Cardiac muscle cell (in vitro differentiated cells and primary cell): ENCODE measurements at places on chromosomes 1 and 21.

GRCh38 chr1:239126884-239127283 lies 259.5 kb upstream of the CHRM3 start:
- no peak for DNase-seq

- no peak for DNase-seq
Measured at GRCh38 chr1:165686971-165687433, 11.4 kb downstream of the ALDH9A1 start.

DNA sequence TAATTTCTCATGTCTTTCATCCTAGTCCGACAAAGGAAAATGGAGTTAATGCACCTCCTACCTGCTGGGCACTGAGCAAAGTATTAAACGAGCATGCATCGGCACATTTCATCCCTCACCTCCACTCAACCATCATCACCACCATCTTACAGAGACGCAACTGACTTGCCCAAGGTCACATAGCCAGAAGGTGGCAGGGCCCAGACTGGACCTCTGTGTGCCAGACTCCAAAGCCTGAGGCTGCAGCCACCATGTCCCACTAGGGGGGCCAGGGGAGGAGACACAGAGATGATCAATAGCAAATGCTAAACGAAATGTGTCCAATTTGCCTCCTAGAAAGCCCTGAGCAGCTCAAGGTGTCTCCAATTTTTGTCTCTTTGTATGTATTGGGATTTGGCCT lies 163.7 kb upstream of the EDN2 start:
- DNase-seq, result no peak

- DNase-seq, result no peak
Measured at GRCh38 chr1:174894117-174894762, 105.5 kb upstream of the CACYBP start.

- no peak for DNase-seq
Measured at GRCh38 chr1:145878724-145879123, 6.9 kb downstream of the ANKRD35 start.

DNA sequence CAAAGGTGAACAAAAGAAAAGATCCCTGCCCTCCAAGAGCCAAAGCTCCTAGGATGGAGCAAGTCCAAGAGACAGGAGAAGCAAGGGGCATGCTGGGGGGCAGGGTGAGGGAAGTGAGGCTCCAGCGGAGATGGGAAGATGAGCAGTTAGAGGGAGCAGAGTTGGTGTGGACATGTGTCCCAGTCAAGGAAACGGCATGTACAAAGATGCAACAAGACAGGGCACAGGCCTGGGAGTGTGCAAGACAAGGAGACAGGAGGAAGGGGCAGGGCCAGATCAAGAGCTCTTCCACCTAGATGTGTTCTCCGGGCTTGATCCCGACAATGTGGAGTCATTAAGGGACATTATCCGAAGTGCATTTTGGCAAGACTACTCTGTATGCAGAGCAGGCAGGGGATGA lies 82.1 kb downstream of the CAPZB start:
- no peak for DNase-seq

GRCh38 chr1:221612047-221612777 lies 129.7 kb downstream of the DUSP10 start:
- peak; percentile 80 for DNase-seq

- no peak for DNase-seq
Measured at GRCh38 chr1:207336559-207337467, 15.3 kb downstream of the CD55 start.

GRCh38 chr1:184437291-184437690 lies 50.5 kb downstream of the C1orf21 start:
- DNase-seq, result no peak

- peak; percentile 57 for DNase-seq
Measured at GRCh38 chr21:31354604-31355443, 10.8 kb upstream of the TIAM1 start.

GRCh38 chr1:64956733-64957441 lies 9.5 kb downstream of the JAK1 start:
- no peak for DNase-seq

DNA sequence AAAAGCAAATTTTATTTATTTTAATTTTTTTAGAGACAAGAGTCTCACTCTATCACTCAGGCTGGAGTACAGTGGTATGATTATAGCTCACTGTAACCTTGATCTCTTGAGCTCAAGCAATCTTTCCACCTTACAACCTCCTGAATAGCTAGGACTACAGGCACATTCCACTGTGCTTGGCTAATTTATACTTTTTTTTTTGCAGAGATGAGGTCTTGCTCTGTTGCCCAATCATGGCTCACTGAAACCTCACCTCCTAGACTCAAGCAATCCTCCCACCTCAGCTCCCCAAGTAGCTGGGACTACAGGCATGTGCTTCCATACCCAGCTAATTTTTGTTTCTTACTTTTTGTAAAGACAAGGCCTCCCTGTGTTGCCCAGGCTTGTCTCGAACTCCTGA lies 49.5 kb downstream of the DR1 start:
- DNase-seq, result no peak

DNA sequence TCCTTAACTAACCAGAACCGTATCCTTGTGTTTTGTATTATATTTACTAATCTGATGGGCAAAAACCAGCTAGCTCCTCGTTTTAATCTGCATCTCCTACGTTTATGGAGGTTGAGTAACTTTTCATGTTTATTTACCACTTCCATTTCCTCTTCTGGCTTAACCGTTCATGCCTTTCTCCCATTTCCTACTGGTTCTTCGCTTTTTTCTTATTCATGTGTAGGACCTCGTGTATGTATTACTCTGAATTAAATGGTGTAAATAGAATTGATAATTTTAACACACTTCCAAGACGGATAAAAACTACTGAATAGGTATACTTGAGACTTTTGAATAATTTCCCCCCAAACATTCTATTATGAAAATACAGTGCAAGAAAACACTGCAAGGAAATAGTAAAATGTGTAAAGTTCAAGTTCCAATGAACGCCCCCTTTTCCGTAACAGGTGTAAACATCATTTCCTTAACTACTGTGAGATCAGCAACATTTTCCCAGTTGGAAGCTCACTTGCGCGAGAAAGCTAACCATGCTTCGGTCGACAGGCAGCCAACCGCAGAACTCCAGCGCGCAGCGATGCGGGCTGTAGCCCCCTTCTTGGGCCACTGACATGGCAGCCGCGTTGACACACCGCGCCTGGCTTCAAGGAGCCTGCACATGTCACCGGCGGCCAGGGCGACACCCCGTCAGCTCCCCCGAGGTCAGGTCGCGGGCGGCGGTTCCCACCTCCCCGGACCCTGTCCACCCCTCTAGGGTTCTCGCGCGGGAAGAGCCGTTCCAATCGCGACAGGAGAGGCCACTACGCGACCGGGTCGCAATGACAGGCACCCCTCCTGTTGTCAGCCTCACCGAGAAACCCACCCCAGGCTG lies 816 bp downstream of the EDEM3 start:
- peak; percentile 44 for DNase-seq

DNA sequence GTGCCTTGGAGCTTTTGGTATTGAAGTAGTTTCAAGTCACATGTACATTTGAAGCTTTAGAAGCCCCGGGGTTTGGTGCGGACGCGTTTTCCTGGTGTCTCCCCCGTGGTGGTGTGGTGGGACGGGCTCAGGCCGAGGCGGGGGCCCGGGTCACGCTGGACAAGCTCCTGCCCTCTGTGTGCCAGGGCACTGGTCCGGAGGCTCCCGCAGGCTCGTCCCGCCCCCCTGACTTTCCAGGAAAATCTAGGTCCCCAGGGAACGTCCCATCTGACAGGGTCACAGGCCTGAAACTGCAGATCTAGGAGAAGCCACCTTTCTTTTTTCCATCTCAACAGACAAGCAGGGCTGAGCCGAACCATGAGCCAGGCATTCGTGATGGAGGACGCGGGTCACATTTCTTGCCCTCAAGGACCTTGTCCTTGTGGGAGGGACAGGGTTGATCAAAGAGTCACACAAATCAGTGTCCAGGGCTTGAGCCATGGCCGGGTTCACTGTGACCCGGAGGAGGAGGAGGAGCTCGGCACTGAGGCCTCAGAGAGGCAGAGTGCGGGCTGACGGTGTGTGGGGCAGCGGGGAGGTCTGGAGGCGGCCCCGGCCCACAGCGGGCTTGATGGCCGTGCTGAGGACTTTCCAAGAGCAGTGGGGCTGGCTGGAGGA lies 1.6 kb downstream of the DMRTB1 start:
- no peak for DNase-seq

DNA sequence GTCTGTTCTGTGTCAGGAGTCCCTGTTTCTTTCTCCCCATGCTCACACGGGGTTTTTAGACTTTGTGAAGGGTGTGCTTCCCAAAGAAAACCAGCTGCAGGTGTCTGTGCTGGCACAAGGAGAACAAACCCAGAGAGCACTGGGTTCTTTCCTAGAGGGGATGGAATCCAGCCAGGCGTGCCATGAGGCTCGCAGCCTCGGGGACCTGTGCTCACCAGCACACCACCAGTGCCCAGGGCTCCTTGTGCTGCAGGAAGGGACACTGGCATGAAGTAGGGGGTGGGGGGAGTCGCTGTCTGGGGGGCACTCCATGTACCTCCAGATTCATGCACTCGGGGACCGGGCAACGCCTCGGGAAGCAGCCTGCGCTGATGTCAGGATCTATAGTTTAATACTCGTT lies 57.9 kb downstream of the AGPAT3 start:
- no peak for DNase-seq

DNA sequence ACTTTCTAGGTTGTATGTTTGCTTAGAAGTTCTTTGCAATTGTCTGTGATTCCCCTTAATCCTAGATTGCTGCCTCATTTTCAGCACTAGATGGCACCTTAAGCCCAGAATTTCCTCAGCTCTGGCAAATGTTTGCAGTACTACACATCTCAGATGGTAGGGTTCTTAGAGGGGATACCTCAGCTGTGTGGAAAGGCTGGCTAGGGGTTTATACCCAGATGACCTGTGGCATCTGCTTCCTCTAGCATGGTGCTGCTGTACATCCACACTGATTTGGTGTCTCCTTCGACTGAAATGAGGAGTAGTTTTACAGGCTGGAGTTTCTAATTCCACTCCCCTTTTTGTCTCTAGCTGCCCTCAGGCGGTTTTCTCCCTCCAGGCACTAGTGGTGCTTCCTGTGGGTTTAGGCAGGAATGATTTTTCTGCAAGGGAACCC lies 23.5 kb downstream of the ASB17 start:
- DNase-seq, result peak; percentile 66

DNA sequence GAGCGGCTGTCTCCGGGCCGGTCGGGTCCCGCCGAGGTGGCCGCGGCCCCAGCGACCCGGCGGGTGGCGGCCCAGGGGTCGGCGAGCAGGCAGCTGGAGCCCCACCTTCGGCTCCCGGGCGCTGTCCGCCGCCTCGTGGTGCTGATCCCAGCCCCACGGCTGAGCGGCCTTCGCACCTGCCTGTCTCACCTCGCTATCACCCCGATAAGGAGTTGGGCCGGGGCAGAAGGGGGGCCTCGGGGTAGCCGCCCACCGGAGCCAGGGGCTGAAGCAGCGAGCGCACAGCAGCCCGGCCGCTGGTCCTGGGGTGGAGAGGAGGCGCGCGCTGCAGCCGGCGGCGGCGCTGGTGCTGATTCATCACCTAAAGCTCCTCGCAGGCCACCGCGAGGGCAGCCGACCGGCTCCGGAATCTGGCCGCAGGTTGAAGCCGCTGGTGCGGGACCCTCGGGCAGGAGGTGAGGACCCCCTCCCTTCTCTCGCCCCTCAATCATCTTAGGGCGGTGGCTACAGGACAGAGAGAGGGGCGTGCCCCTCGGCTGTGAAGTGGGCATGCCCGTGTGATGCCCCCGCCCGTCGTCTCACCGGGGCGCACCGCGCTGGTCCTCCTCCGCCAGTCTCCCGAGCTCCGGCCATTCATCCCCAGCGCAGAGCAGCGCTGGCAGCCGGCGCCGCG lies 575 bp downstream of the TRIM67 start:
- DNase-seq, result peak; percentile 77

- no peak for DNase-seq
Measured at GRCh38 chr1:75677443-75677842, 47.1 kb upstream of the ACADM start.

DNA sequence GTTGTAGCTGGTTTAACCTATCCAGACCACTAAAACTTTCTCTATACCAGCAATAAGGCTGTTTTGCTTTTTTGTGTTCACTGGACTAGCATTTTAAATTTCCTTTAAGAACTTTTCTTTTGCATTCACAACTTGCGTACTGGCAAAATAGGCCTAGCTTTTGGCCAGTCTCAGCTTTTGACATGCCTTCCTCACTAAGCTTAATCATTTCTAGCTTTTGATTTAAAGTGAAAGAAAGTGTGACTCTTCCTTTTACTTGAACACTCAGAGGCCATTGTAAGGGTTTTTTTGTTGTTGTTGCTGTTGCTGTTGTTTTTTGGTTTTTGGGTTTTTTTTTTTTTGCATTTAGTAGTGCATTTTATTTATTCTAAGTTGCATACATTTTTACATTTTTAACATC lies 15.2 kb downstream of the RPAP2 start:
- DNase-seq, result no peak

GRCh38 chr1:27816921-27817630 lies 13.5 kb upstream of the PPP1R8 start:
- peak; percentile 55 for DNase-seq

DNA sequence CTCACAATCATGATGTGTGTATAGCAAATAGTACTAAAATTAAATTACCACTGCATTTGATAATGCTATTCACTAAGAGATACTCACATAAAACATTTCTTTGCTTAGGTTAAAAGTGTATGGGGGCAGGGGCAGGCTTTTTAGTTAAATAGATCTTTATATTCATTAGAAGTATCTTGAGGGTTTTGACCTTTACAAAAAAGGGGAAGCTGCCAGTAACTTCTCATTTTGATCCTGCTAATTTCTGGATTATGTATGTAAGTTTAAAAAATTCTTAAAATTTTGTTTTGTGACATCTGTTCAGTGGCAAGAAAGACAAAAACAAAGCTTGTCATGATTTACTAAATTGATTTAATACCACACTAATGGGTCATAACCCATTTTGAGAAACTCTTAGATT lies 45.8 kb upstream of the S1PR1 start:
- DNase-seq, result no peak

DNA sequence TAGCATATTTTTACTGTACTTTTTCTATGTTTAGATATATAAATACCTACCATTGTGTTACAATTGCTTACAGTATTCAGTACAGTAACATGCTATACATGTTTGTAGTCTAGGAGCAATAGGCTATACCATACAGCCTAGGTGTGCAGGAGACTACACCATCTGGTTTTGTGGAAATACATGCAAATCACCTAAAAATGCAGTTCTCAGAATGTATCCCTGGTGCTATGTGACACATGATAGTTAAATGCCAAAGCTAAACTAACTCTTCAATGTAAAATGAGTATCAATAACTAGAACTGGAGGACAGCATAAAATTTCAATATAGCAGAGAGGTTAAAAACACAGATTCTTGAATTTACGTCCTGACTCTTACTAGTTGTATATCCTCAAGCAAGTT lies 14.8 kb downstream of the NUCKS1 start:
- DNase-seq, result no peak

DNA sequence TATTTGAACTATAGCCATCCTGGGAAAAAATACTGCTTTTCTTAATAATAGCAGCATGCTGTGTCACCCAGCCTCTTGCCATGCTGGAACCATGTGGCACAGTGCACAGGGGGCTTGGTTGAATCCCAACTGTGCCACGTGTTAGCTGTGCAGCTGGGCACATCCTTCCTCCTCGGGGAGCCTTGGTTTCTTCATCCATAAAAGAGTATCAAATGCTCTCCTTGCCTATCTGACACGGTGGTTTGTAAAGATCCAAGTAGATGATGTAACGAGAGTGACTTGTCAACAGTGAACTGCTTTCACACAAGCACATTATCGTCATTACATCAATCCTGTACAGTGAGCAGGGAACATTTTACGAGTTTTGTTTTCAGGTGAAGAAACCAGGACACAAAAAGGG lies 24.4 kb downstream of the VASH2 start:
- no peak for DNase-seq
